ENCODE measurements at places on chromosomes 1 and 21. TPM values are rescaled to one million over a fixed set of nuclear protein-coding genes. Genes with fewer than 3 reads are reported as not detected.

HIPK1 gene
- total RNA-seq: 83.0 TPM

KRTAP19-1 gene
- total RNA-seq: not detected

TTC22 gene
- total RNA-seq: 3.6 TPM

USF1 gene
- 120 TPM for total RNA-seq

MTMR11 gene
- 6.9 TPM for total RNA-seq

C1orf116 gene
- 1.0 TPM for total RNA-seq

WNT2B gene
- total RNA-seq: 1.9 TPM

SLC19A2 gene
- total RNA-seq: 4.4 TPM

SLC1A7 gene
- not detected for total RNA-seq

BRINP3 gene
- not detected for total RNA-seq

ADAMTSL4 gene
- 16.9 TPM for total RNA-seq

DNA sequence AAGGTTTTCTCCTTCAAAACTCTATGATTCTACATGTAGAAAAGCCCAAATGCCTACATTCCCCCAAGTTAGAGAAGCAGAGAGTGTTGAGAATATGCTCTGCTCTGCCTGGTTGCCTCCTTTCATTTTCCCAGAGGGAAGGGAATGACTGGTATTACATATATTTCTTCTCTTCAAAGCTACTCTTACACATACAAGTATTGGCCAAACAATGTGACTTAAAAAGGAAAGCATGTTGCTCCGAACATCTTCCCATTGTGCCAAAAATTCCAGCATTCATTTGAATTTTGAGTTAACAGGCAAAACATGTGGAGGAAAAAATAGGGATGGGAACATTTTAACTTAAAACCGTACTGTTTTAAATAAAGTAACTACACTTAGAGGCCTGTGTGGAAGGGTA is 125.2 kb downstream of the COQ8A start:
- DNase-seq: no peak

DNA sequence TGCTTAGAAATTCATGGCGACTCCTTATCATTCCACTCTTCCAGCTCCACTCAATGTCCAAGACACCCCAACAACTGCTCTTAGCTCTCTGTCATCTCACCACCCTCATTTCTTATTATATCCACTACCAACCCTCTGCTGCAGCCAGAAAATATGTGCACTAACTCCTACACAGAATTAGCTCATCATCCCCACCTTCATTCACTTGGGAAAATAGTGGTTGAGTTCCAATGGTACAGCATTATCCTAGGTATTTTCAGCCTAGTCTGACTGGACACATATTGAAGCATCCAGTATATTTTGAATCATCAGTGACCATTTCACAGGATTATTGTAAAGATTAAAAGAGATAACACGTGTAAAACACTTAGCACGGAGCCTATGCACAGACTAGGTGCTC is 16.7 kb upstream of the VSIG8 start:
- no peak for DNase-seq

DNA sequence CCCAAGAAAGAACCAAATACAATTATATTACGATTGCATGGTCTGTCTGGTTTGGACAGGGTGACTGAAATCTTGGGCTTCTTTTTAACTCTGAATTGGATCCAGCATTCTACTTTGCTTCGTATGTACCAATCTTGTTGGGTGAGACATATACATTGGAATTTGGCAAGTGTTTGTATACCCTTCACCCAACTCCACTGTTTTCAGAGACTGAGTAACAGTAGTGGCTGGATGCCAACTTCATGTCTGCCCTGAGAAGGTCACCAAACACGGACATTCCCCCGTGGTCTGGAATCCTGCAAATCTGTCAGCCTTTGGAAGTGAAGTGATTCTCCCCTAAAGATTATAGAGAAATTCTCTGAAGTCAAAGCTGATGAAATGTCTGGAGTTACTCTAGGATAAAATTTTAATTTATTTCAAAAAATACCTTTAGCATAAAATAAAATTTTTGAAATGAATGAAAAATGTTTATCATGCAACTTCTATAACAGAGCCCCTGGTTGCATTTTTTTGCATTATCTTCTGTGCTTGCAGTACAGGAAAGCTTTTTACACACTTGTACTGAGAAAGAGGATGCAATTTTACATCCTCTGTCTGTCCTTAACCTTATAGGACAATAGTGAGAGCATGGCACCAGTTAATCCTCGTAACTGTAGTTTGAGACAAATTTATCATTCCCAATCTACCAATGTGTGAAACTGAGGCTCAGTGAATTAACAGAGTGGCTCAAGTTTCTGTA is 201.8 kb downstream of the DISC1 start:
- DNase-seq: no peak

DNA sequence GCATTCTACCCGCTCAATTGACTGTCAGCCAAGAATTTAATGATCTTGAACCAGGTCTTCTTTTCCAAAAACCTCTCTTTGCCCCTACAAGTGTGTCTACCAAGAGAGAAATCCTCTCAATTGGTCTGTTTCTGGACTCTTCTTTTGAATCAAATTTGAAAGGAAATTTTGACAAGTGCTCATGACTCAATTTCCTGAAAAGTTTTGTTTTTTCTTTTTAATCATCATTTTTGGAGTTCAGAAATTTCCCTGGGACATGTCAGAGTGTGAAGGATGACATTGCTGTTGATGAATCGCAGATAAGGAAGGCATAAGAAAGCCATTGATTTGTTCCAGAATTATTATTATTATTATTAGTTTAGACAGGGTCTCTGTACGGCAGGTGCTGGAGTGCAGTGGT is 88.2 kb upstream of the AKT3 start:
- no peak for DNase-seq

GRCh38 chr1:170634824-170635410 is 29.0 kb upstream of the PRRX1 start:
- no peak for DNase-seq

DNA sequence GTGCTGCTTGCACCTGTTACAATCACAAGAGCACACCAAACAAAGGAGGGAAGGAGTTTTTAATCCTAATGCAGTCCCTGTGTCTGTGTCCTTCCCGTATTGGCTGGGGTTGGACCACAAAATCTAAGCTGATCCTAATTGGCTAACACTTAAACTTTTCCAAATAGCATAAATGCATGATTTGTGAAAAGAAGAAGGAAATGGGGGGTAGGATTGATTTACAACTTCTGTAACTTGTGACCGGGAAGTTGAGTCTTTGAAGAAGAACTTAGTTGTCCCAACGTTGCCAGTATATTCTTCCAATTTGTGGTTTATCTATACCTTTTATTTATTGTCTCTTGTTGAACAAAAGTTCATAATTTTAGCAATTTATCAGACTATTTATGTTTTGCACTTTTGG is 11.8 kb upstream of the IPP start:
- DNase-seq: no peak

- DNase-seq: no peak
These were observed 15.3 kb downstream of the VPS13D start for GRCh38 chr1:12245116-12245515.

- DNase-seq: no peak
These were observed 70.3 kb downstream of the KIF1B start for GRCh38 chr1:10280439-10281350.

DNA sequence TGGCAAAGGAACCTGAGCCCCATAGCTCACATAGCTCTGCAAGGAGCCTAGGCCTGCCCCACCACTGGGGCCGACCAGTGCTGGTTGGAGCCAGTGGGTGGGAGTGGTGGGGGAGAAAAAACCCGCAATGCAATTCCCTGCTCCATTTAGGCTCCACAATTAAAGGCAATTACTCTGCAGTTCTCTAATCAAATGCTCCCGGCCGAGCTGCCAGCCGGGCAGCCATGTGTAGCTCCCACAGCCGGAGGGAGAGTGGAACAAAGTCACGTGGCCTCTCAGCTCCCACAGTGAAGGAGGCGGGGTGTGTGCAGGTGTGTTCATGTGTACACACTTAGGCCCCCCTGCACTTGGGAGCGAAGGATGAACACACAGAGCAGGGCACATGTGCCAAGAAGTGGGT is 81.6 kb downstream of the KIRREL1 start:
- DNase-seq: no peak

DNA sequence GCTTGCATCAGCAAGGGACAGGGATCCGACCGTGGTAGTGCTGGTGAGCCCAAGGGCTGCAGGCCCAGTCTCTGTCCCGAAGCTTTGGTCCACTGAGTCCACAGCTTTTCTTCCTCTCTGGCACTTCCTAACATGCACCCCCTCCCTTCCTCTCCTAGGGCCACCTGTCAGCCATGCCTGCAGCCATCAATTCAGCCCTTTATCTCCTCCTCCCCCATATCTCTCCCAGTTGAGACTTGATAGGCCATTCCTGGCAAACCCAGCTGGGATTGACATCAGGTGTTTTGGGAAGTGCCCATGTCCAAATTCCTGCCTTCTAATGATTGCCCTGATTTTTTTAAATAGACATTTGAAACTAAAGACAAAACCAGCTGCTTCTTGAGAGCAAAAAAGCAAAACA is 25.6 kb downstream of the HLX start:
- DNase-seq: no peak

DNA sequence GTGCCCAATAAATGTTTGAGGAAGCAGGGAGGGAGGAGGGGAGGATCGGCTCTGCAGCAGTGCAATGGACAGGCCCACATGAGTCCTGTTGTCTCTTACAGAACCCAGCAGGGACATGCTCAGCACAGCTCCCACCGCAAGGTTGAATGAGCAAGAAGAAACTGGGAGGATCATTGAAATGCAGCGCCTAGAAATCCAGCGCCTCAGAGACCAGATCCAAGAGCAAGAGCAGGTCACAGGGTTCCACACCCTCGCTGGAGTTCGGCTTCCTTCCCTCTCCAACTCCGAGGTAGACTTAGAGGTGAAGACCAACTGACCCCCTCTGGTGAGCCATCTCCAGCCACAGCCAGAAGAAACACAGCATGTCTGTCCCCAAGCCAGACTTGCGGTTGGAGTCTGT is 15.9 kb upstream of the TMEM125 start:
- no peak for DNase-seq

- no peak for DNase-seq
These were observed 12.3 kb downstream of the SLC9C2 start for GRCh38 chr1:173590557-173590956.

DNA sequence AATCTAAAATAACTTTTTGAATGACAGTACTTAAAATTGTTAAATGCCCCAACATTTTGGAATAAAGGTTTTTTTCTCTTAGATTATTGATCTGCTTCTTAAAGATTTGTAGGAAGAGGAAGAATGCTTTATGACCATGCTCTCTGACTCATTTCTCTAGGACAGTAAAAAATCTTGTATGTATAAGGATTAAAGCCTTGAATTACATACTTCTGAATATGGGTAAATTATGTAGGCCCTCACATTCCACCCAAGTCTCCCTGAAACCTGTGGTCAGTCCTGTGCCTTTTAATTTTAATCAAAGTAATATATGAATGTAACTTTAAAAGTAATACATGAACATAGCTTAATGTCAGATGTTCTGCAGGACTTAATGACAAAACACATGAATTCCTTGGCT is 50.5 kb downstream of the ABCD3 start:
- no peak for DNase-seq
